NCI-H146 (cell line): ENCODE measurements at places on chromosomes 16 and 17.

DNA sequence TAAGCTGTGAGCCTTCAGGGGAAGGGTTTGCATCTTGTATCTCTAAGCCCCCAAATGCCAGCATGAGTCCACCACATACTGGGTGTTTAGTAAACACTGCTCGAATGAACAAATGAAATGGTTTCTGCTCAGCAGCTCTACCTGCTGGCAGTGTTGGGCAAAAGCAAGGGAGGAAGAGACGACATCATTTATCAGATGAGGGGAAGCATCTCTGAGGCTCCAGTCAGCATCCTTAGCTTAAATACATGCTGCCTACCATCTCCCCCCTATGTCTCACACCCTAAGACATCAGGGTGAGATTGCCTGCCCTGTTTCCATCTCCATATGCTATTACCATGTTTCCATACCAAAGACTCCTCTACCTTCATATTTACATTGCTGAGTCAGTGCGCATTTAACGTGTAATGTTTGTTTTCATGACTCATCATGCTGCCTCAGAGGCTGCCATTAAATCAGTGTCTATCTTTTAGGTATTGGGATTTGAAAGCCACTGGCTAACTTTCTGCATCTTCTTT lies 379.8 kb downstream of the UTP18 start:
- peak; percentile 3 for DNase-seq

GRCh38 chr16:6143020-6143419 lies 1045.4 kb upstream of the EEF2KMT start:
- DNase-seq = no peak

- no peak for DNase-seq
Observed at GRCh38 chr17:79080761-79081290, 6.2 kb downstream of the ENGASE start.

GRCh38 chr16:2040041-2040786 lies 7.4 kb downstream of the NTHL1 start:
- DNase-seq = no peak

GRCh38 chr17:48718227-48718760 lies 4.0 kb downstream of the PRAC1 start:
- DNase-seq = no peak

DNA sequence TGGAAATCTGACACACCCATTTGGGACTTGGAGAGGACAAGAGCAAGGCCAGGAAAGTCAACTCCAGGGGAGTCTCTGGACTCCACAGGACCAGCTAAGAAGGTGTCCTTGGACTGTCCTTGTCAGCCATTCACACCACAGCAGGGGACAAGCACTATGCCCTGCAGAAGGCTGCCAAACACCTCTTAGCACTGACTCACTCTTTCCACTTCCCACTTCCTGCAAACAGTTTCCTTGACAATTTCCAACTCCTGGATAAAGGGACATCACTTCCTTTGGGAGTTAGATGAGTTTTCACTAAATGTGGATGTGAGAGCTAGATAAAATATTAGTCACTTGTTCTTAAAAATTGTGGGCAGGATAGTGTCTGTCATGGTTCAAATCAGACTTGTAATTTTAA lies 37.8 kb upstream of the BCAR1 start:
- DNase-seq = no peak

DNA sequence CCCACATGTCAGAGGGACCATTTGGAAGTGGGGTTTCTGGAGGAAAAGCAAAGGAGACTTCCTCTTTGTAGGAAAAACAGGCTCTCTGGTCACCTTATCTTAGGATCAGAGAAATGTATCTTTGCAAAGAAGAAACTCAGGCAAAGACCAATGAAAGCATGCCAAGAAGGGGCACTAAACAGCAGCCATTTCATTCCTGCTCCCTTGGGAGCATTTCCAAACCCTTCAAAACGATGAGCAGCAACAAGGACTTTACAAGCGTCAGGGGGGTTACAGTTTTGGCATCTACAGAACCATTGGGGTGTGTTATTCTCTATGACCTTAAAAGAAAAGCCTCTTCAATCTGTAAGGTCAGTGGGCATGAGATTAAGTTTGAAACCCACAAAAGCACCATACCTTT lies 122.8 kb downstream of the SMG6 start:
- no peak for DNase-seq
